Calu3 (cell line): ENCODE measurements at places on chromosomes 7 and 10. TPM values are rescaled to one million over a fixed set of nuclear protein-coding genes. Genes with fewer than 3 reads are reported as not detected.

DNA sequence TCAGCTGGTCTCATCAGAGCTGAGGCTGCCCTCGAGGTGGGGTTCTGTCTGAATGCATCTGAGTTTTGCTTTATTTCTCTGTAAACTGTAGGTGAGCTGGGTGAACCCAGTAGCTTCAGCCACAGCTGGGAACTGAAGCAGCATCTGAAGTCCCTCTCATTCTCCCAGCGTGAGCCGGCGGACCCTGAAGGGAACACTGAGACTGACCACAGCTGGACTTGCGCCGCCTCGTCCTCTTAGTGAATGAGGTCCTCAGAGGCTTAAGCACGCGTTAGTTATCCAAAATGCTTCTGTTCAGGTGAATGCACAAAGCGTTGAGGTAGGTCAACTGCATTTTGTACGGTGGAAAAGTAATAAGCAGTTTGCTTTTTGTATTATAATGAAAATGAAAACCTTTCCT is 76.6 kb downstream of the AMZ1 start:
- no peak for DNase-seq

SORBS1 gene
- 2.8 and 4.0 TPM in 2 replicates for total RNA-seq

GRCh38 chr7:108225531-108226181 is 95.5 kb upstream of the LAMB4 start:
- DNase-seq: no peak

GPR85 gene
- total RNA-seq: not detected in 2 replicates

DNA sequence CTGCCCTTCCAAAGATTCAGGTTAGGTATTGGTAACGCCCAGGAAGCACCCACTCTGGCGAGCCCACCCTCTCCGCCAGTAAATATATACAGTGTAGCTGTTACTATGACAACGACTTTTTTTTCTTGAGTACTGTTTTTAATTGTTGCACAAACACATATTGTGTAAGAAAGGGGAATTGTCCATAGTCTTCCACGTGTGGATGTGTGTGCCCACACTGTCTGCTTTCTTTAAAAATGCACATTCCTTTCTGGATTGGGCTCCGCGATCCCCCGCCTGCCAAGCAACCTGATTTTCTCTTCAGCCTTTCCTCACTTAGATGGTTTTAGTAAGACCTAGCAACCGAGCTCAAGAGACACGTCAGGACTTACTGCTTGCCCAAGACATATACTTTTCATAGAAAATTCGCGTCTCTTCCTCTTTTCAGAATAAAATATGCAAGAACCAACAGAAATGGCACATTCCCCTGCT is 247.8 kb downstream of the EBF3 start:
- DNase-seq: no peak

- DNase-seq: no peak
Observed at GRCh38 chr7:143975617-143976016, 21.0 kb downstream of the OR2F1 start.

GRCh38 chr7:111029574-111030251 is 61.2 kb upstream of the LRRN3 start:
- no peak for DNase-seq
